T-helper 17 cell (primary cell): ENCODE measurements at places on chromosomes 16 and 17.

- DNase-seq: peak; percentile 48
Measured at GRCh38 chr17:46212634-46213435, 19.6 kb upstream of the KANSL1 start.

DNA sequence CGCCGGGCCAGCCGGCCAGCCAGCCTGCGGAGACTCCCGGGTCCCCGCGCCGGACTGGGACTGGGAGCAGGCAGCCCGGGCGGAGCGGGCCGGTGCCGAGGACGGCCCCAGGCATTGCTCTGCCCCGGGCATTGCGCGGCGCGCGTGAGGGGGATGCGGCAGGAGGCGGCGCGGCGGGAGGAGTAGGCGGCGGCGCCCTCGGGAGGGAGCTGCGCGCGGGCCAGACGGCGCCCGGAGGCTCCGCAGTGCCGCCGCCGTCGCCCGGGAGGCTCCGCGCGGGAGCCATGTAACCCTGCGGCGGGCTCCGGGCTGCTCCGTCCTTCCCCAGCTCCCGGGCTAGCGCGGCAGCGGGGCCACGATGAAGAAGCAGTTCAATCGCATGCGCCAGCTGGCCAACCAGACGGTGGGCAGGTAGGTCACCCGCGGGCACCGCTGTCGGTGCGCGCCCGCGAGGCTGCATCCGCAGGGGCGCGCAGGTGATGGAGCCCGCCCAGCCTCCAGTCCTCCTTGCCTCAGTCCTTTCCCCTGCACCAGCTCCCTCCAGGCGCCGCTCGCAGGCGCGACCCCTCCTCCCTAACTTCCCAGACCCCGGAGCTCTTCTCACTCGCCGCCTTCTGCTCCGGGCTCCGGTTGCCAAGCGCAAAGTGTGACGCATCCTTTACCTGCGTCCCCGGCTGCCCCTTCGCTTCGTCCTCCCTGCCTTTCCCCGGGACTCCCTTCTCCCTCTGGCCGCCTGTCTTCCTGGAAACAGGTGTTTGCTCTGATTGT lies at the start of gene ARHGAP44:
Gene ARHGAP44, plus strand, starts transcription at position 18 of the 768 bp plus-strand sequence. Its CDS starts 341 bp downstream, at position 359.
- DNase-seq: no peak

DNA sequence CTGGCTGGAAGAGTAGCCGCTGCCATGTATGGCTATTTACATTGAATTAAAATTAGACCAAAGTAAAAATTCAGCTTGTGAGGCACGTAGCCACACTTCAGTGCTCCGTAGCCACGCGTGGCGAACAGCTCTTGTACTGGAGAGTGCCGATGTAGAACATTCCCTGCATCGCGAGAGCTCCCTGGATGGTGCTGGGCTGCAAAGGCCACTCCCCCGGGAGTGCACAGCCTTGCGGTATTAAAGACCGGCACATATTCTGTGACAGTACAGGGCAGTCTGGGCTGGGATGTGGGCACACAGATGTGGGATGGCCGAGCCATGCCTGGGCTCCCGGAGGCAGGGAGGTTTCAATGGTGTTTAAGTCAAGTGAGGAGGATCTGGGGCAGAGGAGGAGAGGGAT lies 102.2 kb downstream of the CMIP start:
- no peak for DNase-seq

GRCh38 chr17:50275279-50275678 lies 1.0 kb downstream of the TMEM92 start:
- no peak for DNase-seq

GRCh38 chr17:29586676-29587469 lies 2.6 kb downstream of the GIT1 start:
- no peak for DNase-seq

- DNase-seq: no peak
Measured at GRCh38 chr16:74477226-74477625, 55.9 kb upstream of the CLEC18B start.

GRCh38 chr16:997440-998051 lies 16.0 kb downstream of the SOX8 start:
- DNase-seq: peak; percentile 53

- peak; percentile 47 for DNase-seq
Measured at GRCh38 chr17:42101513-42102292, 3.4 kb upstream of the ZNF385C start.

DNA sequence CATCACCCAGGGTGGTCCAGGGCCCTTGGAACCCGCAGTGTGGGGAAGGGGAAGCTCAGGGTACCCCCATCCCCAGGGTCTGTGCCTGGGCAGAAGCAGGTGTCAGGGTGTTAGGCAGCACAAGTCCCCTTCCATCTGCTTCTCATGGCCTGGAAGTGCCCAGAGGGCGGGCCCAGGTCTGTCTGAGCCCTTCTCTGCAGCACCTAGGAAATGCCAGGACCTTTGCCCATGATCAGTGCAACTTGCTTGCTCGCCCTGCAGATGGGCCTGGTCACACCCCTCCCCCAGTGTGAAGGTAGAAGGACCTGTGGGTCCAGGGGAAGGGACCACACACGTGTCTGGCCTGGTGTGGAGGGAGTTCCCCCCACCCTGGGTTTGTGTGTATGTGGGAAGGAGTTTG lies 157.5 kb upstream of the CDC42EP4 start:
- no peak for DNase-seq

- DNase-seq: no peak
Measured at GRCh38 chr17:47718634-47719405, 14.2 kb upstream of the TBX21 start.

GRCh38 chr17:73340093-73340596 lies 28.3 kb upstream of the CDC42EP4 start:
- DNase-seq: no peak

DNA sequence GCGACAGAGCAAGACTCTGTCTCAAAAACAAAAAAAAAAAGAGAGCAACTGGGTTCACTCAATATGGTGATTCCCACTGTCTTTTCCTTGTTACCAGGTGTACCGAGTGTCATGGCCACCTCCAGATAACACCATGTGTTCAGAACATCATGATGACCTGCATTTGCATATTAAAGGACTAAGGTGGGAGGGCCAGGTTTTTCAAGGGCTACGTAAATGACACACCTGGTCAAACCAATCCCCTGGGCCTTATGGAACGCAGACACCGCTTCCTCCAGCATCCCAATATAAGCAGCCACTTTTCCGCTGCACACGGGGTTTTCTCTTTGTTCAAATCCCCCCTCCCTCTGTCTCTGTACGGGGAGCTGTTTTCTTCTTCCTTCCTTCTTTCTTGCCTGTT lies 29.3 kb downstream of the WSCD1 start:
- no peak for DNase-seq

DNA sequence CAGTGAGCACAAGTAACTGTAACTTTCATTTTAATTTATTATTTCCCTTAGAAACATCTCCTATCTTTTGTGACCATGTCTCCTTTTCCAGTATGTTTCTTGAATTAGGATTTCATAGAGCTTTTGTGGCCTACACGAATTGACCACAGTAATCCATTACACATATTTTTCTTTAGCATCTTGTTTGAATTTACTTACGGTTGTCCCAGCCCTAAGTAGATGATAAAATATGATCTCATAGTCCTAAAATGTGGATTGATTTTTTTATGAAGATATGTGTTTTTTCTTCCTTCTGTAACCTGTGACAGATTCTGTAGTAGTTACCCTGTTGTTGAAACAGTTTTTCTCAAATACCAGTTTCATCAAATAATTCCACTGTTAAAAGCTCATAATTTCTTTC lies 61.5 kb downstream of the NF1 start:
- DNase-seq: no peak

GRCh38 chr16:27195076-27195741 lies 8.1 kb upstream of the KDM8 start:
- no peak for DNase-seq

- no peak for DNase-seq
Measured at GRCh38 chr17:61766520-61766919, 96.8 kb downstream of the BRIP1 start.

DNA sequence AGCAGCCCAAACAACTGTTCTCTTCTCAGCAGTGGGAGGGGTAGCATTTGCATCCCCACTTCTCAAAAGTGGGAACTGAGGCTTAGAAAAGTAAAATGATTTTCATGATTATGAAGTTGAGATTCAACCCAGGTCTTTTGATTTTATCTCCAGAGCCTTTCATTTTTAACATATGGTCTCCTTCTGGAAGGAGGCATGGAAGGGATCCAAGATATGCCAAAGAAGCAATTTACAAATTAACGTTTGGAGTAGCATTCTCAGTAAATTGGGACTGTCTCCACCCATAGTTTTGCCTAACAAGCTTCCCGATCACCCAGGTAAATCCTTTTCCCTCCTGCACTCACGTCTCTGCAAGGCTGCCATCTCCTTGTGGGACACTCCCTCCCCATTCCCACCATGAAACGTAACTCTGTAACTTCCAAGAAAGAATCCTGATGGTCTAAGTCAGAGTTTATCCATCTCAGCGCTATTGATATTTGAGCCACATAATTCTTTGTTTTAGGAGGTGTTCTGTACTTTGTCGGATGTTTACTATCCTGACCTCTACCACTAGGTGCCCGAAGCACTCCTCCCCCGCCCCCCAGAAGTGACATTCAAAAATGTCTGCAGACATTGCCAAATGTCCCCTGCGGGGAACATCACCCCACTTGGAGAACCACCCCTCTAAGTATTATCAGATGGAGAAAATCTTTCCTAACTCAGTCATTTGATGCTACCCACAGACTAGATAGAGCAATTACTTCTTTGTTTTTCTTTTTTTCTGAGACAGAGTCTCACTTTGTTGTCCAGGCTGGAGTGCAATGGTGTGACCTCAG lies 32.9 kb upstream of the NFAT5 start:
- no peak for DNase-seq

DNA sequence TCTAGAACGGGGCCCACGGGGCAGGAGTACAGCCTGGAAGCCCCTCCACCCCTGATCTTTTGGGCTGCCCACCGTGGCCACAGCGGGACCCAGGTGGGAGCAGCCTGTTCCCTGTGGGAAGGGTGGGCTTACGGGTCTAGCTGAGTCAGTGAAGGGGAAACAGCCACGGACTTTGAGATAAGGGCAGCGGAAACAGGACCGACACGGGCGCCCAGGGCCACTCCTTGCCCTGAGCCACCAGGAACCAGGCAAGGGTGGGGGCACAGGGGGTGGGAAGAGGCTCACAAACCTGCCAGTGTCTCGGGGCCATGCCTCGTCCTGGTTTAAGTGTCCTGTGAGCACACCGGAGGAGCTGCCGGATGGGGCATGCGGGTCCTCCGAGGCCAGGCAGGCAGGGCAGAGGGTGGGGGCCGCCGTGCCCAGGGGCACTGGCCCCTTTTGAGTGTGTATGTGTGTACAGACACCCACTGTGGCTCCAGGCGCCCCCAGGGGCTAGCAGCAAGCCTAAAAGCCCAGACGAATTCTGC lies 47.6 kb upstream of the PVALEF start:
- DNase-seq: no peak

DNA sequence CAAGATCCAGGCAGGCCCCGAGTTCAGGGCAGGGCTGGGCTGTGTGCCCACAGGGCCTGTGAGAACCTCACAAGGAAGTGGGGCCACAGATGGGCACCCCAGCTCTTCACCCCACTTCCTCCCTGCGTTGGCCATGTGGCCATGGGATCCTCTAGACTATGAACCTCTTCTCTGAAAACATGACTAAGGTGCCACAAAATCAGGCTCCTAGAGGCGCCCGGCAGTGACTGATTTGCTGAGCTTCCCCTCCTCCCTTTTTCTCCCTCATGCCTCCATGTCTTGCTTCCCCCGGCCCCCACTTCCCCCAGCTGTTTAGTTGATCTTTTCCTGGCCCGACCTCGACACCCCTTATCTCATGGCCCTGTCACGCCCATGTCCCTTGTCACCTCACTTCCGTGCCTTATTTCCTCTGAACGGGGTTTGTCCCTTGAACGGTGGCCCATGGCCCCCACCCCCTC lies 87.1 kb downstream of the KCNJ12 start:
- no peak for DNase-seq

DNA sequence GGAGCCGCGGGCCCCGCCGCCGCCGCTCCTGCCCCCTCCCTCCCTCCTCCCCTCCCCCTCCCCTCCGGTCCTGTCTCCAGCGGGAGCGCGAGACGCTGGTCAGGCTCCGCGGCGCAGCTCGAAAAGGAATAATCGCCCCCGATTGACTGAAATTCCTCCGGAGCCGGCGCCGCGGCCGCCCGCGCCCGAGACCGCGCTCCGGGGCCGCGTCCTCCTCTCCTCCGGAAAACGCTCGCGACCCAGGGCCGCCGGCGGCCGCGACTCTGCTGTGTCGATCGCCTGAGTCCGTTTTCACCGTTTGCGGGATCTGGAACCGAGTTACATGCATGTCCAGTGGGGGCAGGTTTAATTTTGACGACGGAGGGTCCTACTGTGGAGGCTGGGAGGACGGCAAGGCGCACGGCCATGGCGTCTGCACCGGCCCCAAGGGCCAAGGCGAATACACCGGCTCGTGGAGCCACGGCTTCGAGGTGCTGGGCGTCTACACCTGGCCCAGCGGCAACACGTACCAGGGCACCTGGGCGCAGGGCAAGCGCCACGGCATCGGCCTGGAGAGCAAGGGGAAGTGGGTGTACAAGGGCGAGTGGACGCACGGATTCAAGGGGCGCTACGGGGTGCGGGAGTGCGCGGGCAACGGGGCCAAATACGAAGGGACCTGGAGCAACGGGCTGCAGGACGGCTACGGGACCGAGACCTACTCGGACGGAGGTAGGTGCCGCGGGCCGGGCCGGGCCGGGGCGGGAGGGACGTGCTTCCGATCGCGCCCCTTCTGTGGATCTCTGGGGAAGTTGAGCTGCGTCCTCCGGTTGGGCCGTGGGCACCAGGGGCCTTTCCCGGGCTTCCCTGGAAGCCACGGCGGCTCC lies 744 bp downstream of the JPH3 start:
- DNase-seq: no peak

DNA sequence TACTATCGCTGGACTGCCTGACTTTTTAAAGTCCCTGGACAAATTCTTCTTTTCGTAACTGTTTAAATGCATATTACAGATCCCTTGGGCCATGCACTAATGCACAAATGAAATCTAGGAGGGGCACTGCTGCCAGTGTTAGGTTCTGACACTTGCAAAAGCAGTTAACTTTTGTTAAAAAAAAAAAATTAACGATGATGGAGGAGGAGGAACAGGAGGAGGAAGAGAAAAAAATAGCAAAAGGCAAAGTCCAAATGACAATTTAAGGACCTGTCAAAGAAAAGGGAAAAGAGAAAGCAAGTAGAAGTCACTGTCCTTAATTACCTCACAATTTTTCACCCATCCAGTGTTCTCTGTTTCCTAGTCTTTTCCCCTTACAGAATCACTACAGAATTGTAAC lies 97.8 kb upstream of the CORO6 start:
- DNase-seq: no peak

GRCh38 chr17:82030470-82031302 lies 792 bp upstream of the RAC3 start:
- peak; percentile 74 for DNase-seq

GRCh38 chr17:17467720-17468119 lies 9.1 kb upstream of the MED9 start:
- DNase-seq: no peak

DNA sequence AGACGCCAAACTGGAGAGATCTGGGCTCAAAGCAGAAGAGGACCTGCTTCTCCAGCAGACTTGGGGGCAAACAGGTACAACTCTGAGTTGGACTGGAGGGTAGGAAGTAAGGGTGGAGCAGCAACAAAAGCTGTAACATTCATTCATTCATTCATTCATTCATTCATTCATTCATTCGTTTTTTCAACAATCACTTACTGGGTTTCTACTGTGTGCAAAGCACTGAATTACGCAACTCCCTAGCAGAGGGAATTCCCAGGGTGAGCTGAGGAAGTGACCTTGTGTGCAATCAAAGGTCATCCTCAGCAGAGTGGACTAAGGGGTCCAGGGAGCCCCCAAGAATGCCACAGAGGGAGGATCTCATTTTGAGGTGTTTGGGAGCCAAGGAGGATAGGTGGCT lies 231.1 kb upstream of the SDK2 start:
- DNase-seq: no peak
